ENCODE measurements at places on chromosomes 2 and 18. TPM values are rescaled to one million over a fixed set of nuclear protein-coding genes. Genes with fewer than 3 reads are reported as not detected.

Gene CYP1B1
- total RNA-seq, result 86.7 TPM

Gene KCNIP3
- 17.5 TPM for total RNA-seq

Gene FTCDNL1
- total RNA-seq, result 2.8 TPM

Gene NYAP2
- total RNA-seq, result not detected

Gene LONRF2
- 12.9 TPM for total RNA-seq

Gene GLI2
- total RNA-seq, result 6.2 TPM

Gene TOGARAM2
- 0.44 TPM for total RNA-seq

Gene GNAL
- 0.44 TPM for total RNA-seq

Gene SLC5A7
- not detected for total RNA-seq

Gene INHA
- 1.2 TPM for total RNA-seq

Gene COL3A1
- 6.9 TPM for total RNA-seq

Gene KRTCAP3
- total RNA-seq, result 1.9 TPM

Gene IGFBP5
- total RNA-seq, result 1.9 TPM

Gene SAG
- not detected for total RNA-seq

Gene HOXD12
- 0.13 TPM for total RNA-seq

Gene CYP26B1
- total RNA-seq, result 12.3 TPM

Gene ZNF396
- 2.8 TPM for total RNA-seq

Gene TMEM37
- total RNA-seq, result 0.28 TPM

Gene ICOS
- 0.18 TPM for total RNA-seq

Gene MYO5B
- total RNA-seq, result 0.31 TPM

Gene ACMSD
- total RNA-seq, result not detected

Gene UGT1A10
- not detected for total RNA-seq

Gene NAT8
- total RNA-seq, result not detected

Gene RTKN
- total RNA-seq, result 83.1 TPM

Gene HOXD10
- total RNA-seq, result not detected

Gene RPRD1A
- total RNA-seq, result 44.0 TPM

Gene SYT4
- not detected for total RNA-seq

Gene GPR39
- total RNA-seq, result 9.0 TPM

Gene TRPM8
- total RNA-seq, result 3.9 TPM

Gene ABCB11
- total RNA-seq, result 0.05 TPM

Gene CYP27C1
- 5.7 TPM for total RNA-seq

Gene AQP12A
- not detected for total RNA-seq

Gene DNAJC5G
- total RNA-seq, result not detected

Gene TEKT4
- total RNA-seq, result 0.26 TPM

Gene PPP1R1C
- total RNA-seq, result 2.6 TPM

Gene NT5DC4
- not detected for total RNA-seq

Gene SPATA3
- total RNA-seq, result not detected

Gene CETN1
- total RNA-seq, result not detected

Gene FZD7
- total RNA-seq, result 38.1 TPM

Gene XDH
- 0.08 TPM for total RNA-seq

Gene PRKAG3
- not detected for total RNA-seq

Gene LOXHD1
- total RNA-seq, result not detected

Gene FLACC1
- 0.39 TPM for total RNA-seq

Gene ITGA4
- 0.36 TPM for total RNA-seq

Gene ANO7
- 6.9 TPM for total RNA-seq

Gene OST4
- total RNA-seq, result 219 TPM

Gene KIF1A
- 132 TPM for total RNA-seq

Gene SLC30A3
- total RNA-seq, result 0.59 TPM

Gene ABCB6
- total RNA-seq, result 19.0 TPM

Gene SH2D6
- 3.3 TPM for total RNA-seq

Gene ASPRV1
- total RNA-seq, result 0.21 TPM

Gene STARD6
- total RNA-seq, result not detected

Gene CD207
- total RNA-seq, result not detected

Gene STPG4
- total RNA-seq, result 0.36 TPM

All from Panc1 (cell line).